ENCODE measurements at places on chromosomes 1 and 21. TPM values are rescaled to one million over a fixed set of nuclear protein-coding genes. Genes with fewer than 3 reads are reported as not detected.

Gene LAPTM5
- total RNA-seq, result 1.7 TPM

Gene CELA3A
- not detected for total RNA-seq

Gene IVL
- total RNA-seq, result 19.1 TPM

Gene ZBTB7B
- total RNA-seq, result 66.9 TPM

Gene TDRD5
- not detected for total RNA-seq

Gene FTCD
- not detected for total RNA-seq

Gene RAB13
- total RNA-seq, result 98.2 TPM

Gene ESRRG
- 0.17 TPM for total RNA-seq

Gene LCE1D
- total RNA-seq, result not detected

Gene SLC1A7
- not detected for total RNA-seq

Gene RNF223
- 0.17 TPM for total RNA-seq

Gene CCDC30
- total RNA-seq, result 1.8 TPM

Gene NBPF10
- total RNA-seq, result 1.2 TPM

Gene CD55
- total RNA-seq, result 134 TPM

Gene FBLIM1
- 351 TPM for total RNA-seq

Gene DDAH1
- 2.8 TPM for total RNA-seq

Gene SLC16A1
- total RNA-seq, result 167 TPM

Gene NTNG1
- total RNA-seq, result 1.2 TPM

Gene KCNQ4
- total RNA-seq, result not detected

Gene HPDL
- total RNA-seq, result 0.33 TPM

Gene CNTN2
- not detected for total RNA-seq

Gene FABP3
- not detected for total RNA-seq

Gene HMGCS2
- total RNA-seq, result not detected

Gene SCP2
- total RNA-seq, result 105 TPM

Gene DCDC2B
- total RNA-seq, result not detected

Gene TNFSF18
- total RNA-seq, result not detected

Gene BEND5
- total RNA-seq, result 0.51 TPM

Gene CCDC185
- not detected for total RNA-seq

Gene GCSAML
- not detected for total RNA-seq

Gene RYR2
- total RNA-seq, result not detected

Gene LYPD8
- total RNA-seq, result 1.2 TPM

Gene KLHL20
- total RNA-seq, result 34.3 TPM

Gene DDX59
- 28.0 TPM for total RNA-seq

Gene LGR6
- total RNA-seq, result not detected

Gene FAM163A
- total RNA-seq, result not detected

Gene ZNF695
- 2.1 TPM for total RNA-seq

Gene CRYZ
- 22.5 TPM for total RNA-seq

Gene CYP2J2
- 3.2 TPM for total RNA-seq

Gene JAM2
- total RNA-seq, result 0.17 TPM

Gene FNDC5
- not detected for total RNA-seq

Gene KCNAB2
- total RNA-seq, result 4.8 TPM

Gene ADGRL2
- 105 TPM for total RNA-seq

Gene VAMP3
- total RNA-seq, result 104 TPM

Gene PLCH2
- 157 TPM for total RNA-seq

Gene GBP7
- total RNA-seq, result not detected

Gene CCDC181
- not detected for total RNA-seq

Data from mammary epithelial cell (primary cell).